Hematopoietic multipotent progenitor cell (in vitro differentiated cells): ENCODE measurements at places on chromosomes 6 and 20.

DNA sequence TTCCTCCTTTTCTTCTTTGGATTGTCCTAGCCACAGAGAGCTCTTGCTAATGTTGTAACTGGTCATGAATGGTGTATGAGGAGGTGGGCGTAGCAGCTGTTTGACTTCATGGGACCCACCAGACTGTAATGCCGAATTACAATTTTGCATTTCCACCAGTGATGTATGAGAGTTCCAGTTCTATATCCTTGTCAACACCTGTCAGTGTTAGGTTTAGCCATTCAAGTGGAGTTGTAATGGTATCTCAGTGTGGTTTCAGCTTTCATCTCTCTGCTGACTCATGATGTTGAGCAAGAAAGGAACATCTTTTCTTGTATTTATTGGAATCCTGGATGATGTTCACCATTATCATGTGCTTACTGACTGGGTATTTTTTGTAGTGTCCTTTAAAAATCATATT lies 5.1 kb downstream of the IGF2R start:
- DNase-seq, result no peak

- DNase-seq, result no peak
Measured at GRCh38 chr6:154161689-154162088, 122.6 kb downstream of the OPRM1 start.

- DNase-seq, result no peak
Measured at GRCh38 chr6:107075951-107076381, 39.3 kb downstream of the BEND3 start.

DNA sequence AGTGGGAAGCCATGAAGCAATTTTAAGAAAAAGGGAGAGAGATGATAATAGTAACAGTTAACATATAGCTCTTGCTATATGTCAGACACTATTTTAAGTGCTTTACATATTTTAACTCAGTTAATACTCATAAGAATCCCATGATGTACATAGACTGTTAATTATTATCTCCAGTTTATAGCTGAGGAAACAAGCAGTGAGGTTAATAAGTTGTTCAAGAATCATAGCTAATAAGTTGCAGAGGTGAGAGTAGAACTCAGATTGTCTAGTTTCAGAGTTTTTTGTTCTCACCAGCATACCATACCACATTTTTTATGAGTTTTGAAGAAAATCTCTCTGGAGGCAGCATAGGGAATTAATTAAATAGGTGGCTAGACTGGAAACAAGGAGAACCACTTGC lies 144.6 kb upstream of the MMS22L start:
- DNase-seq, result no peak

- DNase-seq, result no peak
Measured at GRCh38 chr20:24048024-24048611, 59.5 kb upstream of the GGTLC1 start.

GRCh38 chr6:111987295-111987694 lies 66.6 kb upstream of the CCN6 start:
- DNase-seq, result no peak

DNA sequence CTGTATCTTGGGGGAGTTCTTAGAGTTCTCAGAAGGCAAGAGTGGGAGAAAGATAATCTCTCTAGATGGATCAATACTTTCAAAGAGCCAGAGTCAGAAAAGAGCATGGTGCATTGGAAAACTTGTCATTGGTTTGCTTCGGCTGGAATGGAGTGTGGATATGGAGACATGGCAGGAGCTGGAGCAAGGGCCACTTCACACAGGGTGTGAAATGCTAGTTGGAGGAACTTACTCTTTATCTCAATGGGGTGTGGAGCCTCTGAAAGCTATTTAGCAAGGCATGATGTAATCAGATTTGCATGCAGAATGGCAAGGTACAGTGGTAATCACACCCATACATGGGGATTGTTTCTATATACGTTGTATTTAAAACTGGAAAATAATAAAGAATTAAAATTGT lies 31.5 kb upstream of the PAQR8 start:
- no peak for DNase-seq

DNA sequence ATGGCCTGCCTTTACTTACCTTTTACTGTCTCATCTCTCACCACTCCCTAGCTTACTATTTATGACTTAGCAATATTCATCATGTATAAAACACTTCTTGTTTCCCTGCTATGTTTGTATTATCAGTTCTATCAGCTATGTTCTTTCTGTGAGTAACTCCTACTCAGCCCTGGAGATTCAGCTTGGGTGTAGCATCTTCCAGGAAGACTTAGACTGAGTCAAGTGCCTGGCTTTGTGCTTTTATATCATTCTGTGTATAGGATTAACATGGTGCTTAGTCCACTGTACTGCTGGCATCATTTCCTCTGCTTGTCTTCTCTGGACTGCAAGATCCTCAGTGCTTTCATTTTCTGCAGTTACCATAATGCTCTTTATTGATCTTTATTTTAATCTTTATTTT lies 257.8 kb downstream of the BTBD3 start:
- no peak for DNase-seq

GRCh38 chr6:109212683-109213082 lies 117.4 kb downstream of the CEP57L1 start:
- no peak for DNase-seq

GRCh38 chr6:118403036-118403435 lies 145.1 kb upstream of the PLN start:
- no peak for DNase-seq

DNA sequence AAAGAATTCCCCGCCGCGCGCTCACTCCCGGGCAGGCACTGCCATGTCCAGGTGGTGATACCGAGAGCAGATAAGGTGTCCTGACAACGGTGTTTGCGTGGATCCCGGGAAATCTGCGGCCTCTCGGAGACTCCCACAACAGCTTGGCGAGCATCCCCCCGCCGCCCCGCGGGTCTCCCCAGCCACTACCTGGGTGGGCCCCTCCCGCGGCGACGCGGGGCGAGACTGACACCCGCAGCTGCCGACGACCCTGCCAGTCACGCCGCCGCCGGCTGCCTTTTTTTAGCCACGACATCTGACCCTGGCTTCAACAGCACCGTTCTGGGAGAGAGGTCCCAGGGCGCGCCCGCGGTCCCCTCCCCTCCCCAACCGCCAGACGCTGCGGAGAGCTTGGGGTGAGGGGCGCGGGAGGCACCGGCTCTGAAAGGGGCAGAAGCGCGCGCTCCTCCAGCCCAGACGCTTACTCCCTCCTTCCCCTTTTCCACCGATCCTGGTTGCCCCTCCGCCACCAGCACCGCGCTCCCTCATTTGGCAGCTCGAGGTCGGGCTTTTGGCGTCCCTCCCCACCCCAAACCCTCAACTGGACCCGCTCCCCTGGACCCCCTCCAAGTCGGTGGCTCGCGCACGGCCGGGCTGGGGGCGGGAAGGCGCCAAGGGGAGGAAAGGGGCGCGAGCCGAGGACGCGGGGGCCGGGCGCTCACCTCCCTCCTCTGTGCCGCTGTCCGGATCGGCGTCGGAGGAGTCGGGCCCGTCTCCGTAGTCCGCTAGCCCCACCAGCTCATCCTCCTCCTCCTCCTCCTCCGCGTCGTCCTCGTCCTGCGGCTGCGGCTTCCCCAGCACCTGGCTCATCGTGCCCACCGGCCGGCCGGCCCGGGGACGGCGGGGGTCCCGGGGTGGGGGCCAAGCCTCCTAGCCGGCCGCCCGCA lies 665 bp downstream of the RRAGD start:
- DNase-seq, result peak; percentile 37

- DNase-seq, result no peak
Measured at GRCh38 chr6:5930143-5930770, 76.5 kb downstream of the NRN1 start.

GRCh38 chr6:28643017-28643740 lies 117.5 kb downstream of the GPX5 start:
- no peak for DNase-seq

GRCh38 chr20:1394686-1395085 lies 1.8 kb upstream of the FKBP1A start:
- DNase-seq, result peak; percentile 52

DNA sequence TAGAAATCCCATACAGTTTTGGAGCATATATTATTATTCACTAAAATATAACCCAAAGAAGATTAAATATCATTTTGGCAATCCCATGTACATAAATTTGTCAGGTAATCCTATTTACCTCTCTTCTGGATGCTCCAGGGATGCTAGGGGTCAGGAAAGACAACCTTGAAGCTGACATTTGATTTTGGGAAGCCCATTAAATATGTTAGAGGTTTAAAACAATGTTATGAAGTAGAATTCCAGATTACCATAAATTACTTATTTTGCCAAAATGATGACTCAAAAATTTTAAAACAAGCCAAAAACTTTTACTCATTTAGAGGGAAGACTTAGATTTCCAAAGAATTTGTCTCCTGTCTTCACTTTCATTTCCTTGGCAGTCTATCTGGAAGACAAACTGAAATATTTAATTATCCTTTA lies 9.2 kb upstream of the IL22RA2 start:
- no peak for DNase-seq

DNA sequence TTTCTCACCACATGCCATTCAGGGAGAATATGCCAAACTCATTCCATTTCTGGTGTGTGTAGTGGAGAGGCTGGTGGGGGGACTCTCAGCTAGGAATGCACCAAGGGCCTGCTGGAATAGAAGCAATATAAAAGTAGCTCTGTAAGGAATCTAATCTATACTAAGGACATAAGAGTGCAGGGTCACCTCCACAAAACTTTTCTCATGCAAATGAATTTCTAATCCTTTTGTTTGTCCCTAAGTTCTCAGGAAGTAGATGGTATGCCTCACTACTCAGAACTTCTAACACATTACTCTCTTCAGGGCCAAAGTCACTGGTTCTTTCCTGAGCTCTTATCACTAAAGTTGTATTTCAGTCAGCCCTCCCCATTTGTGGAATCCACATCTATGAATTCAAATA lies 427.2 kb downstream of the C6orf118 start:
- DNase-seq, result no peak

DNA sequence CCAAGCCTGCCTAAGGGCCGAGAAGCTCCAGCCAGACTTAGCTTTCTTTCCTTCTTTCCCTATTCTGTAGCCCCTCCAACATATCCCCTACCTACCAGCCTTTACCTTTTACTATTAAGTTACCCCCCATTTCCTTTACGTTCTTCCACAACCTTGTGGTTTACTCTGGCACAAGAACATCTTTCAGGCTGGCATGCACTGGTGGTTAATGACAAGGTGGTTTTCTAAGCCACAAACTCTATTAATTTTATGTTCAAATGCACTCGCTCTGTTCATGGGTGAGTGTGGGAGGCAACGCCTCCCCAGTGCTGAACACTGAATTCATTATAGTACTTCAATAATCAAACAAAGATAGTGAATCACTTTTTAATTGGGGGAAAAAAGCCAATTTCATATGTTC lies 64.4 kb downstream of the TRERF1 start:
- peak; percentile 79 for DNase-seq

GRCh38 chr6:30841644-30842504 lies 42.4 kb upstream of the DDR1 start:
- DNase-seq, result no peak

DNA sequence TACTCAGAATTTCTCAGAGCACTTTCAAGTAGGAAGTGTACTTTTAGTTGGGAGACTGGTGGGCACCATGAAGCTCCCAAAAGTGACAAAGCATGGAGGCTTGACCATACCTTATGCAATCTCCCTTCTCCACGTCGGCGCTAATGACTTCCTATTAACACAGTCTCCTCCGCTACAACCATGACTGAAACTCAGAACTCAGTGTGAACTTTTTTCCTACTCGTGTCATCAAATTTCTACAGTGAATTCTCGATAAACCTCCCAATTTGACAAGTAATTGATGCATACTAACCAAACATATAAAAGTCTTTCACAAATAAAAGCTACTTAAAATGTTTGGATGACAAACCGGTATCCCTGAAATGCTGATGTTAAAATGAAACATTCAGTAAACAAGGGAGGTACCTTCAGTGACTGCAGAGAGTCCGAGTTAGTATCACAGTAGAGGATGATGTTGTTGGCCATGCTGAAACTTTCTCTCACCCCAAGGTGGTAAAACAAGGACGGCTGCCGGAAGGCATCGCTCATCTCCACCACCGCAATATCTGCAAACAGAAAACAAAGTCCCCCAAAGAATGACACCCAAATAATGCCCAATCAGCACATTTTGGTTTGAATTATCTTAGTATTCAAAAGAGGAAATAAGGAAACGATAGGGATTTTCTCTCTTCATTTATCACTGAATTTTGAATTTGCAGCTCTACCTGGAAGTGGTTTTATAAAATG lies 72.1 kb downstream of the MAP3K5 start:
- no peak for DNase-seq

DNA sequence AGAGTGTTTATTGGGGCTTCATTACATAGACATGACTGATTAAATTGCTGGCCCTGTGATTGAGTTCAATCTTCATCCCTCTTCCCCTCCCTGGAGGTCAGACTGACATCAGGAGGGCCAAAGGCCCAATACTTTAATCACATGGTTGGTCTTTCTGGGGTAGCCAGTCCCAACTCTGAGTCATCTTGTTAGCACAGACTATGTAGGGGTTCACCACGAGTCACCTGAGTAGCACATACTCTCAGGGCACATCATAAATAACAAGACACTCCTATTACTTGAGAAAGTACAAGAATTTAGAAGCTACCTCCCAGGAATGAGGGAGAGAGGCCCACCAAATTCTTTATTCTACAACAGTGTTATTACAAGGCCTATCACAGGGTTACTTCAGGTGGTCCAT lies 11.3 kb downstream of the GINS1 start:
- DNase-seq, result no peak

GRCh38 chr20:35039846-35040489 lies 52.6 kb downstream of the TRPC4AP start:
- no peak for DNase-seq

GRCh38 chr20:46414608-46415007 lies 8.2 kb upstream of the ELMO2 start:
- DNase-seq, result no peak

DNA sequence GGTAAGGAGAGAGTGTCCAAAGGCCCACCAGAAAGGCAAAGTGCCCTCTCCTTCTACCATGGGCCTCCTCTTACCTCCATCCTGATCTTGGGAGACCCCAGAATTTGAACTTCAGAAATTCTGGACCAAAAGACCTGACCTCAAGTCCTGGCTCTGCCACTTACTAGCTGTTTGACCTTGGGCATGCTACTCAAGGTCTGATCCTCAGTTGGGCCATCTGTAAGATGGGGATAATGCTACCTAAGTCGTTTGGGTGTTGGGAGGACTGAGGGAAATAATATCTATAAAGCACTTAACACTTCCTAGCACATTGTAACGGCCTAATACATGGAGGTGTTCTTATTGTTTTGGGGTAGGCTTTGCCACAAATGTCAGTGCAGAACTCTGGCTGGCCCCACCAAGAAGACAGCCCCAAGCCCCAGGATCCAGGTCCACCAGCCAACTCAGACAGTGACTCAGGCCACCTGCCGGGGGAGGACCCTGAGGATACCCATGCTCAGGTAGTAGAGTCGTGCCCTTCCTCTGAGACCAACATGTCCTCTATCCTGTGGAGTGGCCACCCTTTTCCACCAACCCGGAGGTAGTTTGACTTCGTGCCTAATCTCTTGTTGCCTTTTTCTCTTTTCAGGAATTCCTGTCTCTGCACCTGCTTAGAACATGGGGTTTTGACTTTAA lies 2.7 kb downstream of the PRICKLE4 start:
- DNase-seq, result no peak

- no peak for DNase-seq
Measured at GRCh38 chr6:12473494-12473893, 183.3 kb downstream of the EDN1 start.

- no peak for DNase-seq
Measured at GRCh38 chr6:131134980-131135243, 355 bp upstream of the AKAP7 start.
